ENCODE measurements at places on chromosomes 5 and 9. TPM values are rescaled to one million over a fixed set of nuclear protein-coding genes. Genes with fewer than 3 reads are reported as not detected.

The ITK gene
- total RNA-seq = 0.77 TPM

The OTP gene
- total RNA-seq = not detected

The DAPK1 gene
- 18.5 TPM for total RNA-seq

The TGFBI gene
- total RNA-seq = 41.6 TPM

The C5orf15 gene
- 25.8 TPM for total RNA-seq

The CER1 gene
- total RNA-seq = not detected

The TEK gene
- total RNA-seq = 21.7 TPM

The EXOC3 gene
- 50.2 TPM for total RNA-seq

The SLC6A7 gene
- total RNA-seq = not detected

The DOCK8 gene
- total RNA-seq = 5.0 TPM

The GRM6 gene
- not detected for total RNA-seq

The SURF1 gene
- total RNA-seq = 34.0 TPM

The DMRTA1 gene
- total RNA-seq = 0.31 TPM

The DMRT3 gene
- total RNA-seq = not detected

The TXNDC15 gene
- 77.0 TPM for total RNA-seq

The ZNF883 gene
- 7.1 TPM for total RNA-seq

The PKD2L2 gene
- total RNA-seq = 0.85 TPM

The IFNA2 gene
- total RNA-seq = not detected
